Activated naive CD4-positive, alpha-beta T cell treated with anti-CD3 and anti-CD28 coated beads, Interleukin-2, amount 50 U/mL, for 16 hours (primary cell): ENCODE measurements at places on chromosomes 2 and 18.

DNA sequence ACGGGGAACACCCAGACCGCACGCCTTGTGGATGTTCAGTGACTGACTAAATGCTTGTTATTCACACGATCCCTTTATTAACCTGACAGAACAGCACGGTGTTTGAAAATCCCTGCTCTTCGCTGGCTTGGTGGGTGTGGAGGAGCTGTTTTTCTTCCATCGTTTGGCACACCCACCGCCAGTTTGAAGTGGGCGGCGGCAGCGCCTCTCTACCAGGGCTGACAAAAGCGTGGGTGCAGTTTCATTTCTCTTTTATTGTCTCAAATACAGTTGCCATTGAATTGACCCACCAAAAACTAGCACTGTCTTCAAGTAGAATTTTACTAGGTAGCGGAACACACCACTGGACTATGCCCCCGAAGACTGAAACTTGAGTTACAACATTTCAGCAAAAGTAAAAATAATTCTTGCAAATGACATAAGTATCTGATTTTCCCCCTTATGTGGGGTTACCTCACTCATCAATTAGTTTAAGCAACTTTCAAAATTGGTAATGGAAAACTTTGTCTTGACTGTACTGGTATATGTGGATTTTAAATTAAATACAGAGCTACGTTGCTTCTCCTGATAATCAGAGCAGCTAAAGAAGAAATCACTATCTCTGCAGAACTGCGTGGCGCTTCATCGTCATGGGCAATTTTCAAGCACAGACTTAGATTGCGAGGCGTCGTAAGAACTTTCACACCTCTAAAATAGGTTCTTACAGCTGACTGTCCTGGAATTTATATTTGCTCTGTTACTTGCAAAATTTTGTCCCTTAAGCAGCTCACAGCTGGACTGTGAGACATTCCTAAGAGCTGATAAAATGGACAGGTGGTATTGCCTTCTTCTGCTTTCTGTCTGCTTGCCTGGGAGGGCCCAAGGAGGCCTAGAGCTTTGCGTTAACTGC, 60.9 kb downstream of the LDLRAD4 start:
- DNase-seq, result peak; percentile 55

GRCh38 chr2:66437691-66438497, 3.0 kb downstream of the MEIS1 start:
- DNase-seq, result no peak

DNA sequence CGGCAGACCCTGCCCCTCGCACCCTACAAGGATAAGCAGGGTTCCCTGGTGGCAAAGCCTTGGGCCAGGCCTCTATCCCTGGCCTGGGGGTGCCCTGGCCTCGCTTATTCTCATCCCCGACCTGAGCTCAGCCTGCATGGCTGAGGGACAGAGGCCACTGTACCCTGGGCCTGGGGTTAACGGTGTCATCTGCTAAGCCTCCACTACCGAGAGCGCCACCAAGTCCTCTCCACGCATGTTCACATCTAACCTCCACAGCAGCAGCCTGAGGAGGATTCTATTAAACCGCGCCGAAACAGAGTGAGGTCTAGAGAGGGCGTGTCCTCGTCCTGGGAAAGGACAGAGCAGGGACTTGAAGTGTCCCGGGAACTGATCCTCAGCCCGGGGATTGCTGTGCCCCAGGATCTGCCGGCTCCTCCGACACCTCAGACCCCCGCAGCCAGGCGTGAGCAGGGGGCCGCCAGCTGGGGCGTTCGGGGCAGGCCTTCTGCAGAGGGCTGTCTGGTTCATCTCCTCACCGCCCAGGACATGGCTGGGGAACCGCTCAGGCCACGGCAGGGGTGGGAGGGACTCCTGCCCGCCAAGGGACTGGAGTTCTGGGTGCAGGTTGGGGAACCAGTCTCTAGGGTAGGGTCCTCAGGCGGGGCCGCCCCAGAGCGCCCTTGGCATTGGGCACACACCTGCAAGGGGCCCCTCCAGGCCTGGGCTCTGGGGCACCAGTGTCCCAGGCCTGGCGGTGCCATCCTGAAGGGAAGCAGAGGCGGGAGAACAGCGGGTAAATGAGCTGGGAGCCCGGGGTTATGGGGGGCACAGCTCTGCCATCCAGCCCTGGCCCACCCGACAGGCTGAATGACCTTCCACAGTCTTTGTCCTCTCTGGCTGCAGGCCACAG, 68.0 kb upstream of the SMAD7 start:
- DNase-seq, result no peak

DNA sequence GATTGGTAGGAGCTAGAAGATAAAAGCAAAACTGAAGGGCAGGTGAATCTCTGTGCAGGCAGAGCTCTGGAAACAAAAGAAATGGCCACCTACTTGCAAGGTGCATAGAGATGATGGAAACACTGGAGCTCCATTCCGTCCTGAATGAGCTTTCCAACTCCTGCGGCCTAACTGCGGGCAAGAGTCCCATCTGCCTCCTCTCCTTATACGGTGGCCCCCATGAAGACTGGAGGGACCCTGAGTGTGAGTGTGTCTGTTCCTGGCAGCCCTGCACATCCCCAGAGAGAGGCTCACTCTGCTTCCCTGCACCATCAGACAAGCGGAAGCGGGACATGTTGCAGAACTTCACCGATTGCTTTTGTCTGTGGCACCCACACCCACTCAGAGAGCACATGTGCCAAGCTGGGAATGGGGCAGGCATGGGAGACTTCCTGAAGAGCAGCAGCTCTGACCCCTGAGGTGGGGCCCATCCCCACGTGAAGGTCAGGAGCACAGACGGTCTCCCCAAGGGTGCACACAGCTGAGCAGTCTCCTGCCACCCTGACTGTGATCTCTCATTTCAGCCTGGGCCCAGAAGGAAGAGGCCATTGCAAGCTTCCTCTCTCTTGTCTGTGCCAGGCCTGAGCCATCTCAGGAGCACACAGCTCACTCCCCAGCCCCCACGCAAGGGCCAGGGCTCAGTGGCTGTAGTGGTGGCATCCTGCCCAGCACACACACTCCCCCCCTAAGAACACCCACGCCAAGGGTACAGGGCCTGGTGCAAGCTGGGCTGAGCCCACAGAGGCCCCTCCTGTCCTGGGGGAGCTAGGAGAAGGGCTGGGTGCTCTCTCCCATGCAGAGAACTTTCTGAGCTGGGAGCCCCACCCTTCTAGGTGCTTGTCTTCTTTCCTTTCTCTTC, 75.3 kb downstream of the STPG4 start:
- no peak for DNase-seq

DNA sequence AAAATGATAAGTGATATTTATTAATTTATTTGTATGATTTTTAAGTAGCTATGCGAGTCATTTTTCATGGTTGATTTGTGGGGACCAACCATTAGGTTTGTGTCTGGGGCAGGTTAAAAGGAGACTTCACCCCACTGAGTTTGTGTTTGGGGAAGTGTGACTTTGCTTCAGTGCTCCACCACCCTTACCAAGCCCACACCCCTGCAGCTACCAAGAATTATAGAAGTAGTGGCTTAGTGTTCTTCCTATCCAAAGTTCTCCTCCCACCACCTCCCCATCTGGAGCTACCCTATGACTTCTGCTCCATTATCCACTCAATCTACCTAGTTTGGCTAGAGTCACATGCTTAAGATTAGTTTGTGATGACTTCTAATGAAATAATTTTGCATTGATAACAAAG, 182.1 kb upstream of the ZEB2 start:
- no peak for DNase-seq

GRCh38 chr2:187554011-187554703, at the start of gene TFPI:
TSS of gene TFPI (minus strand) at chr2:187554435. CDS start at chr2:187503768, 50,667 bp downstream.
- DNase-seq, result no peak

- peak; percentile 9 for DNase-seq
Observed at GRCh38 chr2:240921311-240921994, 15.3 kb downstream of the CROCC2 start.

- DNase-seq, result no peak
Observed at GRCh38 chr2:133424876-133425275, 143.4 kb downstream of the NCKAP5 start.

DNA sequence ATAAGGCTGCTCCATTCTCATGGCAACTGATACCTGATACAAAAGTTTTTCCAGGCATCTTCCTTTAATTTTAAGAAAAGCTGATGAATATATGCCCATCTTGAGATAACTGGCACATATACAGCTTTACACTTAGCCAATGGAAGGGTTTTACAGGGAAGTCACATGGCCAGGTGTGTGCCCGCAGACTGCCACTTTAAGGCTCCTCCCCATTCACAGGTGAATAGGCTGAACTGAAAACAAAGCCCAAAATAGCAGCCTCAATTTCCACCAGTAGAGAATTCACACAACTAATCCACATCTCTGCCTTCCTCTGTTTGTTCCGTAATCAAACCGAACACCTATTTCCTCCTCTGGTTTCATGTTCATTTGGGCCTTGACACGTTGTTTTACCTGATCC, 9.8 kb upstream of the ME2 start:
- no peak for DNase-seq

DNA sequence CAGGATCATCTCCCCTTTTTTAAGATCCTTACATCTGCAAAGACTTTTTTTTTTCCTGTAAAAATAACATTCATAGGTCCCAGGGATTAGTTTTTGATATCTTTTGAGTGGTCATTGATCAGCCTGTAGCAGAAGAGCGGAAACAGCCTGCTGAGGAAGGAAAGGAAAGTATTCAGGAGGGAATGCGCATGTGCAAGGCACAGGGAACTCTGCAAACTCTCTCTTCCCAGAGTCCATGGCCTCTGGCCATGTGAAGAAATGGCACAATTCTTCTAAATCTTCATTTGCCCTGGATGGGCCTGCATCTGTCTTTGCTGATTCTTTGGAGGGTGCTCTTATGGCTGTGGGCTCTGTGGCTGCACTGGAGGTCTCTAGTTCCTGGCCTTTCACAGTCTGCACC, 60.1 kb upstream of the SKOR2 start:
- no peak for DNase-seq

DNA sequence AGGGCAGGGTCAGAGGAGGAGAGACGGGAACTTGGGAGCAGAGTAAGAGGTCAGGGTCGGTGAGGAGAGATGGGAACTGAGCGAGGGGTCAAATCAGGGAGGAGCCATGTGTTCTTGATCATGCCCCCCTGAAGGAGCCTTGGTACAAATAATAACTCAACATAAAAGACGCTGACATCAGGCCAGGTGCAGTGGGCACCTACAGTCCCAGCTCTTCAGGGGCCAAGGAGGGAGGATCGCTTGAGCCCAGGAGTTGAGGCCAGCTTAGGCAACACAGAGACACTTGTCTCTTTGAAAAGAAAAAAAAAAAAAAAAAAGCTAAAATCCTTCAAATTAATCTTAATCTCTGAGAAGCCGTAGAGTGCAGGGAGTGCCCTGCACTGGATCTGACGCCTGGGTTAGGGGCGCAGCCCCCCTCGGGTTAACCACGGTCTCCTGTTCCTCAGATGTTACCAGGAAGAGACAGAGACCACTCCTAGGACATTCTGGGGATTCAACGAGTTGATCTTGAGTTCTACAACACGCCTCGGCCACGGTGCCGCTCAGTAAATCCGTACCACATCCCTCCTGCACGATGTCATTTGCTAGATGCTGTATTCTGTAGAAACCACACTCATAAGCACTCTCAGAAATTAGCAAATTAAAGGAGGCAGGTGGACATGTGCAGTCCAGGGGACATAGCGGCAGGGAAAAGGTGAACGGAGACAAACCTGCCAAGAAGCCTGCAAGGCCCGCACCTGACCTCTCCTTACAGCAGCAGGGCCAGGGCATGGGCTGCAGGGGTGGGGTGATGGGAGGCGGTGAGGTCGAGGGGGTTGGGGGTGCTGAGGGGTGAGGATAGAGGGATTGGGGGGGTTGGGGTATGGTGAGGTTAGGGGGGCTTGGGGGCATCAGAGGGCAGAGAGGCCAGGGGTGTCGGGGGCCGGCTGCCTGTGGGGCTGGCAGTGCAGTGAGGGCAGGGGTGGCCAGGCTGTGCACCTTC, 29.2 kb downstream of the SLC66A2 start:
- no peak for DNase-seq

DNA sequence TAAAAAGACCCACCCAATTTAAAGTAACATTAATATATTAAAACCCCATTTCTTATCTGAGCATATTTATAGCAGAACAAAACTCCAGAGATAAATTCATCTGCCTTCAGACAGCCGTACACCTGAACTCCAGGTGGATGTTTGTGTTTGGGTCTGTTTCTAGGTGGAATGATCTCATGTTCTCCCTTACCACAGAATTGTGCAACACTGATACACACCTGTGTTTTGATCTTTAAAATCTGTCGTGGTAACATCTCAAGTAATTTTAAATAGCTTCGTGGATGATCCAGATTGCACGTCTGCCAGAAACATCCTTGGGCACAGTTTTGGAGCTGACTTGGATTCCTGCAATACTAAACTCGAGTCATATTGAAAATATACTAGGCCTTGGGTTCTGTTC, 207.5 kb upstream of the FOSL2 start:
- no peak for DNase-seq
